C1 segment of cervical spinal cord (tissue), 14 donors: ENCODE measurements at places on chromosomes 6 and 20.

- DNase-seq = no peak
These were observed 172.6 kb downstream of the VEGFA start for GRCh38 chr6:43942616-43943015.

DNA sequence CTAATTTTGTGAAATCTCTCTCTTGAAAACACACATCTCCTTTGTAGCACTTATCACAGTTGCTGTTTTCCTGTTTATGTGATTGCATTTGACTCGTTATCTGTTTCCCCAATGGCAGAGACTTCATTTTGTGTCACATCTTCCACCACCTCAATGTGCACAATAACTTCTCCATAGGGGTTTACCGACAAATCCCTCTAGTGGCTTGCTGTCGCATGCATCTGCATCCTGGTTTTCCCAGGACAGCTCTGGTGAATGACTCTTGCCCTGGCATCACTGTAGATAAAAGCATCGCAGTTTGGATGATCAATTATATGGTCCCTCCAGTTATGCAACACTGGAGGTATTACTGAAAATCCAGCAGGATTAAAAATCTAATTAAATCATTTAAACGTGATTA, 206.5 kb upstream of the BTBD3 start:
- no peak for DNase-seq

DNA sequence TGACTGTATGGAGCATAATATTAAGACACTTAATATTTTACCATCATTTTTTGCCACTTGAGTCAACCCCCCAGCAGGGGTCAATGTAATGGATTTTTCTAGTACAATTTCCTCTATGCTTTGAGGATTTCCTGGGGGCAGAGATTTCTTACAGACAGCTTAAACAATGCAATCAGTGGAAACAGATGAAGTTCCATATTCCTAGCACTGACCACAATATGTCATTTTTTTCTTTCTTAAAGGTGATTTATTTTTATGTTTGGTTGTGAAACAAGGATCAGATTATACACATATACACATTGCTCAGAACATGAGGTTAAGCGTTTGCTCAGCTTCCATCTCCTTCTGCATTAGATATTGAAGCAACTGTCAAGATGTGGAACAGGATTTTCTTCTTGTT, 82.0 kb upstream of the ID4 start:
- DNase-seq = no peak

DNA sequence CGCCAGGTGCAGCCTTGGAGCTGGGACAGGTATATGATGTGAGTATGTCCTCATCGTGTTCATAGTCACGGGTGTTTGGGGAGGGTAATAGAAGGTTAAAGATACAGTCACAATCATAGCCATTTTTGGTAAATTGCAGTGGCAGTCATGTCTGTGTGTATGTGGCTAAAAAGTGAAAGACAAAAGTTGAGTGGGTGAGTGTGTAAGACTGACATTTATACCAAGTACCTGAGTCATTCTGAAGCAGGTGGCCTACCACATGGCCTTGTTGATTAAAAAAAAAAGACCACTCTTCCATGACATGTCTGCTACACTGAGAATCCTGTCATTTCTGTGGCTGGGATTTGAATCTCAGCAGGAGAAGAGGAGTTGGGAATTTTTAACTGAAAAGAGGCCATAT, 181.9 kb downstream of the SCP2D1 start:
- DNase-seq = no peak

DNA sequence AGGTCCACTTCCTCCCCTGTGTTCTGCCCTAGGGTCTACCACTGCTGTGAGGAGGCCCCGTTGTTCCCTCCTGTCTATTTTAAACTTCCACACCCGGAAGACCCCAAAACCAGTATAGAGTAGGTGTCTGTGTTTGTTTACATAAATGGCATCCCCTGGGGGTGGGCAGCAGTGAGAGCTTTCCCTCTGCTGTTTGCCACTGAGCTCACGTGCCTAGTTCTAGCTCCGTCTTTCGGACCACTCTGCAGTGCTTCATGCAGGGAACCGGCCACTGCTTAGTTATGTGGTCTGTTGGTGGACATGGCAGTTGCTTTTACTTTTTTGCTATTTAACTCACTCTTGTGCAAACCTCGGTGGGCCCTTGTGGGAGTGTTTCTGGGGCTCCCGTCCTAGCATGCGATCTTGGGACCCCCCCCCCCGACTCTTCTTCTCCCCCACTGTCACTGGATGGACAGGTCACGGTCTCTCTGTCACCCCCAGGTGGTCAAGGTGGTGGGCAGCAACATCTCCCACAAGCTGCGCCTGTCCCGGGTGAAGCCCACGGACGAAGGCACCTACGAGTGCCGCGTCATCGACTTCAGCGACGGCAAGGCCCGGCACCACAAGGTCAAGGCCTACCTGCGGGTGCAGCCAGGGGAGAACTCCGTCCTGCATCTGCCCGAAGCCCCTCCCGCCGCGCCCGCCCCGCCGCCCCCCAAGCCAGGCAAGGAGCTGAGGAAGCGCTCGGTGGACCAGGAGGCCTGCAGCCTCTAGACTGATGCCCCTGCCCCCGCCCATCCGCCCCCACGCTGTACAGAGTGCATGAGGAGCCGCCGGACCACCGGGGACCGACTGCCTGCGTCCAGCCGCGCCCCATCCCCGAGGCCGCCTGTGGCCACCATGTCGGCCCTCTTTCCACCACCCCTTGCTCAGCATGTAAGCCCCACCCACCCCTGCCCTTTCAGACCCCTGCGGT, 40.9 kb downstream of the VSTM2L start:
- no peak for DNase-seq

DNA sequence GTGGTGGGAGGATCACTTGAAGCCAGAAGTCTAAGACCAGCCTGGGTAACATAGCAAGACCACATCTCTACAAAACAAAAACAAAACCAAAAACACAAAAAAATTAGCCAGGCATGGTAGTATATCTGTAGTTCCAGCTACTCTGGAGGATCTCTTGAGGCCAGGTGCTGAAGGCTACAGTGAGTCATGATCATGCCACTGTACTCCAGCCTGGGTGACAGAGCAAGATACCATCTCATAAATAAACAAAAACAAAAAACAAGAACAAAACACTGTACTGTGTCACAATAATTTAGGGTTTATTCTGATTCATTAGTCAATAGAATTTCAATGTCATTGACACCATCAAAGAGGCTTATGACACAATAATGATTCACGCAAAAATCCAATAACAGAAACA, 1121.7 kb upstream of the MAP3K7 start:
- DNase-seq = no peak

DNA sequence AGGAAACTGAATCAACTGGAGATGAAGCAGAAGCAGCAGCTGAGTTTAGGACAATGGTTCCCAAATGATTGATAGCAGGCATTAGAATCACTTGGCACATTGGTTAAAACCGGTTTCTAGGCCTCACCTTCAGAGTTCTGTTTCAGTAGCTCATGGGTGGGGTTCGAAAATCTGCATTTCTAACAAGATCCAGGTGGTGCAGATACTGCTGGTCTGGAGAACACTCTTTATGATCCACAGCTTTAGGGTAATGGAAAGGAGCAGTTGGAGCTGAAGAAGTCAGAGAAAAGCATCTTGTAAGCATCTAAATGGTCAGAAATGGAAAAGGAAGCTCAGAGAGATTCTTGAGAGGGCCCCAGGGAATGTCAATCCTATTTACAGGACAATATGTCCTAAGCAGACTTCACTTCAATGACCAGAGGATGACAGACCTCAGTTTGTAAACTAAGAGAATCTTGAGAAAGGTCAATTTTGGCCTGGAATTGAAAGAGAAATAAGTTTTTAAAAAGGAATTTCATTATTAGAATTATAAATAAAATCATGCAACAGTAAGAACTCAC, 8.5 kb downstream of the TSPYL1 start:
- no peak for DNase-seq

- no peak for DNase-seq
These were observed 498.7 kb downstream of the PREX1 start for GRCh38 chr20:48329031-48329615.

DNA sequence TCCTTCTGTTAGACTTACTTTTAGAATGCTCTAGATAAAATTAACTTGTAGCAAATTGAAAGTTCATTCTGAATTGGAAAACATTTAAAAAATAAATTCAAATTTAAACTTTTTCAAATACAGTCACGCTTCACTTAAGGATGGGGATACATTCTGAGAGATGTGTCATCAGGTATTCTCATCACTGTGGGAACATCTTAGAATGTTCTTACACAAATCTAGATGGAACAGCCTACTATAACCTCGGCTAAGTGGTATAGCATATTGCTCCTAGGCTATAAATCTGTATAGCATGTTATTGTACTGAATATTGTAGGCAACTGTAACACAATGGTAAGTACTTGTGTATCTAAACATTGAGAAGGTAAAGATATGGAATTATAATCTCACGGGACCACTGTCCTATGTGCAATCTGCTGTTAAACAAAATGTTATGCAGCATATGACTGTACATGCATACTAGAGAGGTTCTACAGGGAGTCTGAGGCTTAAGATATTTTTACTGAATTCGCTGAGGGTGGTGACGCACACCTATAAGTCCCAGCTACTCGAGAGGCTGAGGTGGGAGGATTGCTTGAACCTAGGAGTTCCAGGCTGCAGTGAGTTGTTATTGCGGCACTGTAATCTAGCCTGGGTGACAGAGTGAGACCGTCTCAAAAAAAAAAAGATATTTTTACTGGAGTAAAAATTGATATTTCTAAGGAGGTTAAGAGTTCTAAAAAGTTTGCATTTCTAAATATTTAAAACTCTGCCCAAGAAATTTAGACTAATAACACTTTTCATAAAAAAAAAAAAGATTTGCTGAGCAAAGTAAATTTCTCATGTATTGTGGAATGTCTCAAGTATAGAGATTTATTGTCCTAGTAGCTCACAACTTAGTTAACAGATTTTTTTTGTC, 87.3 kb upstream of the TULP1 start:
- DNase-seq = no peak

- DNase-seq = no peak
These were observed 38.7 kb upstream of the TFAP2A start for GRCh38 chr6:10453596-10453995.

DNA sequence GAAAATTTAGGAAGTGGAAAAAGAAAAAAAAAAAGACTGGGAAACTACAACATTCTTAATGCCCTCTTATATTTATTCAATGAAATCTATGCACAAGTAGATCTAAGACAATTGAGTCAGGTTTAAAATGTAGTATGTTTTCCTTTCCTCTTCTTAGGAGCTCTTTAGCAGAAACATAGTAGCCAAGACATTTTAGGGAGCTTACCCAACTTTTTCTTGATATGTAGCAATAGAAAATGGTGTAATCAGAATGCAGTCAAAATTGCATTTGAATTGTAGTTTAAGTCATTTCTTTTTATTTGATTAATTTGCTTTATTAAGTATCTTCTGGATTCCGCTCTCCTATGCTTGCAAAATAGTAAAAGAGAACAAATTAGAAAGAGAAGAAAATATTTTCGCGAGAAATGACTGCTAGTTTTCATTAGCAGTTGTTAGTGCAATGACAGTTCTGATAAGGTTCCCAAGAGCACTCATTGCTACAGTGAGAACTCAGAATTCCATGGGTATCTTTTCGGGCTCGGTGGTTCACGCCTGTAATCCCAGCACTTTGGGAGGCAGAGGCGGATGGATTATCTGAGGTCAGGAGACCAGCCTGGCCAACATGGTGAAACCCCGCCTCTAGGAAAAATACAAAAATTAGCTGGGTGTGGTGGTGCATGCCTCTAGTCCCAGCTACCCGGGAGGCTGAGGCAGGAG, 52.2 kb downstream of the JARID2 start:
- no peak for DNase-seq

DNA sequence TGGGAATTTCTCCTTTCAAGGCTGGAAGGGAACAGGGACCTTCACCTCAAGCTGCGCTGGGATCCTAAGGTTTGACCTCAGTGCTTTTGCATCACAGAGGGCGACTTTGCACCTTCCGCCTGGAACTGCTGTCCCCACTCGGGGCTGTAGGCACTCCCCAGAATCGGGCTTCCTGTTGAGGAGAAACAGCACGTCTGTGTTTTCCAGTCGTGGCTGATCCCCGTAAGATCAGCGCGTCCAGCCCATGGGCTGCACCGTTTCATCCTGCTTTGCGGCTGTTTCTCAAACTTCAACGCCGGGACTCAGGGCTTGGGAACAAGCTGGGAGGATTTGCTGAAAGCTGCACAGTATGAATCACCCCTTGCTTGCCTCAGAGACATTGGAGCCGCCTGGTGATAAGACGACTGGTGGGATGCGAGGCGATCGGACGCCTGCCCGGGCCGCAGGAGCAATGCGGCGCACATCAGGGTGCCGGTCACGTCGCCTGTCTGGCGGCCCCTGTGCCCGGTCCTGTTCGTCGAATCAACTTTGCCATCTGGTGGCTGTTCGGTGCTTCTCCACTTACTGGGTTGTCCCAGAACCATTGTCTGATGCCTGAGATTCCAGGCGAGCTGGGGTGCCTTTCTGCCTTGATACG, 53.6 kb upstream of the FRMD1 start:
- peak; percentile 16 for DNase-seq

- DNase-seq = no peak
These were observed 46.3 kb upstream of the NHSL1 start for GRCh38 chr6:138545621-138545980.

DNA sequence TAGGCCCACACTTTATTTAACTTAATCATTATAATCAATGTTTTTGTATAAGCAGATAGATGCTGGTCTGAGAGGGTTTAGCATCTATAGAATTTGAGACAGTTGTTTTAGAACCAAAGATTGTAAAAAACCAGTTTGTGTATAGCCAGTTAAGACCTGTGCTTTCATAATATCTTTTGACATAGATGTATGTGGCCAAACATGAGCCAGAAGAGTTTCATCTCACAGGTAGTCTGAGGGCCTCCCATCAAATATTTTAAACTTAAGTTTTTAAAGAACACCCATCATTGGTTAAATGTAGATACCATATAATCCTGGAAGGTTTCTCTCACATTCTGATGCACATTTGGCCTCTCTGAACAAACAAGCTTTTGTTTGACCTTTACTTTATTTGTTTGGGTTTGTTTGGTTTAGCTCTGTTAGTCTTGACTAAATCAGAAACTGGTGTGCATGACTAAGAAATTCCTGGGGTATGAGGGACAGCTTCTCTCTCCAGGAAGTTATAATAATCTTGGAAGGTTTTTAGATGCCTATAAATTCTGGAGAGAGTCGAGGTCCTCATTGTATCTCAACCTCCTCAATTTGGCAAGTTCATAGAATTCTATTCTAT, 58.0 kb upstream of the TMEM200A start:
- no peak for DNase-seq

DNA sequence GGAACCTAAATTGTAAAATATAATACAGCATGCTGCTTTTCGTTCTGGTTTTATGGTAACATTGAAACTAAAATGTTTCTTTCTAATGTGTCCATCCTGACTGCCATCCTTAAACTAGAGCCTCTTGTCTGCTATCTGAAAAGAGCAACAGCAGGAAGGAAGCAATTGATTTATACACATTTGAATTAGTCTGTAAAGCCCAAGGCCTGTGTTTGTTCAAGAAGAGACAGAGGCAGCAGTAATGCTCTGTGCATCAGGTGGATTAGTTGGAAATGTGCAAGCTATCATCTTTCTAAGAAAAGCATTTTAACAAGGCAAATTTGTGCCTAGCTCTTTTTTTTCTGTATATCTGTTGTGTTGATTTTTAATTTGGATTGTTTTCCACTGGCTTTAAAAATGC, 128.6 kb downstream of the SCAF8 start:
- DNase-seq = no peak

DNA sequence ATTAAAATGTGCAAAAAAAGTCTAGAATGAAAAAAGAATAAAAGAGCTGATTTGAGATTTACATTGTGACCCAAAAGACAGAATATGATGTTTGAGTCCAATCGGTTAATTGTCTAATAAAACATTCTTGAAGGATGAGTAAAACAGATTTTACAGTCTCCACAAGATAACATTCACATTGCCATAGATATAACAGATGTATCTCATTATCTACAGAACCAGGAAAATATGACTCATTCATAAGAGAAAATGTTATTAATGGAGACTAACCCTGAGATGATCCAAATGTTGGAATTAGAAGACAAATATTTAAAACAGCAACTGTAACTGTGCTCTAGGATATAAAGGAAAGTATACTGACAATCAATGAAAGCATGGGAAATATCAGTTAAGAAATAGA, 141.7 kb downstream of the RFX6 start:
- no peak for DNase-seq
